ENCODE measurements at places on chromosomes 7 and 10. TPM values are rescaled to one million over a fixed set of nuclear protein-coding genes. Genes with fewer than 3 reads are reported as not detected.

The INSYN2A gene
- total RNA-seq, result 0.33 TPM

DNA sequence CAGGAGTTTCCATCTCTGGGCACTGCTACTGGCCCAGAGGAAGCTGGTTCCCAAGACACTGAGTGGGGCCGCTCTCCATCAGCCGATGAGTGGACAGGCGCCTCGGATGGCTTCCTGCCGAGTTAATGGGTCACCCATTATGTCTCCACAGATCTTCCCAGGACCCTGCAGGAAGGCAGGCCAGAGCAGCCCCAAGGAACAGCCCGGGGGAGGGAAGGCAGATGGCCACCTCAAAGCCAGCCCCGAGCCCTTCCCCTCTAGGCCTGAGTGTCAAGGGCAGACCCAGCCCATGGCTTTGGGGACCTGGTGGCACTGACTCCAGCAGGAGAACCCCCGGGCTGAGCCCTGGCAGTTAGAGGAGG, 3.4 kb upstream of the LFNG start:
- no peak overlapping the region for H3K4me3 ChIP-seq
- H3K36me3 ChIP-seq, result no peaks in the 10 kb centered on the region
- H3K27me3 ChIP-seq, result peaks cover 4% of the 10 kb centered on the region
- H3K4me1 ChIP-seq, result peaks cover 46% of the 10 kb centered on the region
- no peak for DNase-seq

The ASZ1 gene
- not detected for total RNA-seq

DNA sequence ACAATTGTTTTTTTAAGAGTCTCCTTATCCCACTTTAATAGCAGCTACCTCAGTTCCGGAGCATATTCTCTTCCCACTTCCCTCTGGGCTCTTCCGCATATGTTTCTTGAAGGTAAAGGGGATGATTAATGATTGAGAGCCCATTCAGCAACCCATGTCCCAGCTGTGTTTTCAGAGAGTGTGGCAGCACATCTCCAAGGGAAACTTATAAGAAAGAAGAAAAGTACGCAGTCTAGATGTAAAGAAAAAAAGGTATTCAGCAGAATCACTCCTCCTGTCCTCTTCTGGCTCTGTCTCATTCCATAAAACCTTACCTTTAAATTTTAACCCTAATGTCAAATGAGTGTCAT, 9.7 kb upstream of the ANKRD7 start:
- H3K4me3 ChIP-seq, result peak overlapping the region; percentile 74
- H3K27ac ChIP-seq, result peak overlapping the region; percentile 67
- no peaks in the 10 kb centered on the region for H3K27me3 ChIP-seq
- H3K4me1 ChIP-seq, result no peaks in the 10 kb centered on the region

The HSPA12A gene
- total RNA-seq, result 24.4 TPM

- peak overlapping the region; percentile 76 for H3K27ac ChIP-seq
- peaks cover 50% of the 10 kb centered on the region for H3K4me1 ChIP-seq
- no peak overlapping the region for H3K4me3 ChIP-seq
- H3K27me3 ChIP-seq, result no peaks in the 10 kb centered on the region
Observed at GRCh38 chr7:132390705-132391104, 185.6 kb downstream of the PLXNA4 start.

The WEE2 gene
- not detected for total RNA-seq

All from esophagus muscularis mucosa (tissue), 4 donors.